Epithelial cell of proximal tubule (primary cell): ENCODE measurements at places on chromosomes 7 and 10.

DNA sequence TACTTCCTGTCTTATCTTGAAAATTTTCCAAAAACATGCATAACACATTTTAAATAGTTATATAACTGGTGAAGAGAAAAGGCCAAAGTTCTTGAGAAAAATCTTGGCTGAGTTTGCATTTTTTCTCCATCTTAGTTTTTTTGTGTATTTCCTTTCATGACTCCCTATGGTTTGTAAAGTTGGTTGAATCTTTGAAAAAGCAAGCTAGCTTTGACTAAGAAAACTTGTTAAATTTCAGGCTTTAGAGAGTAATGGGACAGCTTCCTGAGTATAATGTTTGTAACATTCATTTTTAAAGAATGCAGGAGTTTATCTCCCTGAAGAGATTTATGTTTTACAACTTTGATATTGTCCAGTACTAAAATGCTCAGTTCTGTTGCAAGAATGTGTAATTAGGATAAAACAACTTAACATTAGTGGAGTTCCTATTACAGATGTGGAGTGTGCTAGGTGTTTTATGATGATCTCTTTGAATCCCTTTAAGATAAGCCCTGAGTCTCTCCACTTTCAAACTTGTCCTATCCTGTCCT, 11.1 kb upstream of the HERPUD2 start:
- no peak for DNase-seq

GRCh38 chr10:14507781-14508180, 177.1 kb upstream of the FRMD4A start:
- DNase-seq: no peak

DNA sequence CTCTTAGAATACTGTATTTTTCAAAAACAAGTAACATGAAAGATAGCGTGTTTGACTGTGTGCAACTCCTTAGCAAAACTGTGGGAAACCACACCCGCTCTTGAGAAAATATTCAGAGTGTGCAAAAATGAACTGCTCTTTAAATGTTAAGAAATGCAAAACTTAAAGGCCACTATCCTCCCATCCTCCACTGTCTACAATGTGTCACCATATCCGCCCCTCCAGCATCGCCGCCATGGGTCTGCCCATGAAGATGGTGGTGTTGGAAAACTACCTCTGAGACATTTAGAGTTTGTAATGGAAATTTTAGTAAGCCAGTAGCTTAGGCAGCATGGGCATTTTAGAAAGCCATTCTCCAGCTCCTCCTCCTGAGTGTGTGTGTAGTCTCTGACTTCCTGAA, 20.1 kb upstream of the NMT2 start:
- no peak for DNase-seq

- DNase-seq: no peak
Measured at GRCh38 chr10:62109587-62110293, 158.9 kb downstream of the RTKN2 start.
